Temporal lobe (tissue), 4 donors: ENCODE measurements at places on chromosomes 12 and 14. TPM values are rescaled to one million over a fixed set of nuclear protein-coding genes. Genes with fewer than 3 reads are reported as not detected.

The ART4 gene
- 0.25 TPM for total RNA-seq

The RD3L gene
- not detected for total RNA-seq

The ADGRD1 gene
- 2.7 TPM for total RNA-seq

The C1QL4 gene
- total RNA-seq, result under 0.01 TPM
